Heart left ventricle (tissue), 16 donors: ENCODE measurements at places on chromosomes 7 and 10. TPM values are rescaled to one million over a fixed set of nuclear protein-coding genes. Genes with fewer than 3 reads are reported as not detected.

The KIF5B gene
- 108 TPM for total RNA-seq

The TRIL gene
- total RNA-seq = 3.2 TPM

The ABCA13 gene
- 0.04 TPM for total RNA-seq

GRCh38 chr10:89371987-89372386 lies 5.9 kb upstream of the IFIT1B start:
- H3K27ac ChIP-seq = no peak overlapping the region
- H3K27me3 ChIP-seq = no peaks in the 10 kb centered on the region
- H3K4me1 ChIP-seq = peaks cover 38% of the 10 kb centered on the region
- DNase-seq = no peak

DNA sequence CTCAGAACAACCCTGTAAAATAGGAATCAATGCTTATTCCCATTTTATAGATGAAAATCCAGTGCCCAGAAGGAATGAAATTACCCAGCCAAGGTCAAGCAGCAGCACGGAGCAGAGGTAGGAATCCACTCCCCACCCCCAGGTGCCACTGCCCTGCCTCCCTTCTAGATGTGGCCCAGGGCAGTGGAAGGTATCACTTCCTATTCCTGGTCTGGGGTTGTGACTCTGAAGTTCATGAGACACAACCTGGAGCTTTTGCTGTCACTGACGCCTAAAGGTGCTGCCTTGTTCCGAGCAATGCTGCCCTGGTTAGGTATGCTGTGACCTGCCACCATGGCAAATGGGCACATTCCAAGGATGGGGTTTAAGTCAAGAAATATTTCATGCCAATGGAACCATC lies 53.6 kb downstream of the PIK3AP1 start:
- no peak overlapping the region for H3K27ac ChIP-seq
- DNase-seq = no peak

GRCh38 chr7:28856656-28857055 lies 101.5 kb downstream of the TRIL start:
- no peaks in the 10 kb centered on the region for H3K36me3 ChIP-seq
- no peak overlapping the region for H3K27ac ChIP-seq
- H3K4me3 ChIP-seq = no peak overlapping the region

DNA sequence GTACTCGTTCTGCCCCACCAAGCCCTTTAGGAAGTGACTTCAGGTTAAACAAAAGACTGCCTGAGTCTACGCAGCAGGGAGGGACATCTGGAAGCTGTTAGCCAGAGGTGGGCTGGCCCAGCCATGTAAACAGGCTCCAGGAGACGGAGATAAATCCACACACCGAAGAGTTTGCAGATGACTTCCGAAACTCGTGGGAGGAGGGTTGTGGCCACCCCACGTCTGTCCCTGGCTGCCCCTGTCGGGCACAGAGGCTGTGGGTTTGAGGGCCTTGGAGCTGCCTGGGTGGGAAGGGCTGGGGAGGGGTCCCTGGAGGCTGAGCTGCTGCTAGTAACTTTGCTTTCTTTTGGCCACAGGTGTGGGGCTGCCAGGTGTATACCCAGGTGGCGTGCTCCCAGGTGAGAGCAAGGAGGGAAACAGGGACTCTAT lies 15.6 kb downstream of the ELN start:
- no peak overlapping the region for H3K4me3 ChIP-seq
- no peaks in the 10 kb centered on the region for H3K36me3 ChIP-seq
- H3K4me1 ChIP-seq = no peaks in the 10 kb centered on the region

- H3K4me1 ChIP-seq = peaks cover 19% of the 10 kb centered on the region
- H3K36me3 ChIP-seq = no peaks in the 10 kb centered on the region
- no peak overlapping the region for H3K4me3 ChIP-seq
- no peak for DNase-seq
Measured at GRCh38 chr7:7750571-7751242, 32.3 kb upstream of the RPA3 start.

DNA sequence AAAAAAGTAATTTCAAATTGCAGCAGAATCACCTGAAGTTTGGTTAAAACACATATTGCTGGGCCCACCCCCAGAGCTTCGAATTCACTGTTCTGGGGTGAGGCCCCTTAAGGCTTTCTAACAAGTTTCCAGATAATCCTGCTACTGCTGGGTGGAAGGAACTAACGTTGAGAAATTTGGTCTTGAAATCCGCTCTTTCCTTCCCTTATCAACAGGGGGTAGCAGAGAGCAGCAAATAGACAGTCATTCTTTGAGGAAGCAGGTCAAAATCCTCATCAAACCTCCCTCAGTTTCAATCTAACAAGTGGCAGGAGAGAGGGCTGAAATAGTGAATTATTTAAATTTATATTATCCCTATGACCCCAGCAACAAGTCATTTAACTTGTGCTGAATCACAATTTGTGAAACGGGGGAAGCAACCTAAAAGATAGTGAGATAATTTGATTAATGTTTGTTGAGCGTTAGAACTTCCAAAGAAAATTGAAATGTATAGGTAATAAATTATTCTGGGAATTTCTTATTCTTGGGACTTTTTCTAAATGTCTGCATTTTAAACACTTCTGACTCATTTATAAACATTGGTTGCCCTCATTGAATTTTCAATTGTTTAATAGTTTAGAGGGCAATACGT lies 21.7 kb upstream of the MALSU1 start:
- H3K4me1 ChIP-seq = no peaks in the 10 kb centered on the region
- no peak overlapping the region for H3K4me3 ChIP-seq
- no peak for DNase-seq
- H3K27ac ChIP-seq = no peak overlapping the region

DNA sequence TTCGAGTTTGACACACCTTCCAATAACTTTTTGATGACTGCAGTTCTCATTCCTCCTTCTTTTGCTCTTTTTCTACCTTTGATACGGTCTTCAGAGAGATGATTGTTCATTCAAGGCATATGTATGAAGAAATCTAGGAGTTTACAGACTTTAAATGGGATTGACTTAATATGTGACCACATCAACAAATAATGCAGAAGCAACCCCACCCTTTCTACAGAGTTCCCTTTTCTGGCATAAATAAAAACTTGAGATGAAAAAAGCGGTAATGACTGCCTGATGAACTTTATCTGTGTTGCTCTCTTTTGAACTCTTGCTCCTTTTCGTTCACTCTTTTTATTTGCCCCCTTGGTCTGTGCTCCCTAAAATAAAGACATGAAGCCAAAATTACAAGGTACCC lies 161.7 kb downstream of the C7orf25 start:
- no peaks in the 10 kb centered on the region for H3K27me3 ChIP-seq
- no peak overlapping the region for H3K4me3 ChIP-seq
- no peaks in the 10 kb centered on the region for H3K4me1 ChIP-seq
- H3K27ac ChIP-seq = no peak overlapping the region
- DNase-seq = no peak
- H3K36me3 ChIP-seq = no peaks in the 10 kb centered on the region

- H3K4me1 ChIP-seq = peaks cover 7% of the 10 kb centered on the region
- H3K4me3 ChIP-seq = no peak overlapping the region
- H3K27ac ChIP-seq = no peak overlapping the region
- no peaks in the 10 kb centered on the region for H3K27me3 ChIP-seq
- DNase-seq = no peak
Measured at GRCh38 chr7:107501593-107501992, 31.7 kb downstream of the GPR22 start.

DNA sequence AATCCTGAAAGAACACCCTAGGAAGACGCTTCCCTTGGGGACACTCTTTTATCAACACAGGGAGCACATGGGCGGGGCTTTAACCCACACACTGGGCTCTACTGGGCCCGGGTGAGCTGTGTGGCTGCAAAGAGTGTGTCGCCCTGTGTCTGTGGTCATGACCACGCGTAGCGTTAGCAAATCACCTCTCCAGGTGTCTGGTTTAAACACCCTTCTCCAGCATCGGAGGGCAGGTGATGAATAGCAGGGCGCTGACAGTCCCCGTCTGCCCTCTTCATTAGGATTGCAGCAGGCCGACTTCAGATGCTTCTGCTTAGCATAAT lies 127.7 kb downstream of the ADARB2 start:
- no peaks in the 10 kb centered on the region for H3K4me1 ChIP-seq
- no peak for DNase-seq
- peaks cover 56% of the 10 kb centered on the region for H3K27me3 ChIP-seq
- H3K27ac ChIP-seq = no peak overlapping the region

GRCh38 chr10:16856567-16856966 lies 39.3 kb upstream of the RSU1 start:
- H3K27me3 ChIP-seq = no peaks in the 10 kb centered on the region
- H3K4me3 ChIP-seq = no peak overlapping the region
- no peaks in the 10 kb centered on the region for H3K36me3 ChIP-seq
- no peak overlapping the region for H3K27ac ChIP-seq

DNA sequence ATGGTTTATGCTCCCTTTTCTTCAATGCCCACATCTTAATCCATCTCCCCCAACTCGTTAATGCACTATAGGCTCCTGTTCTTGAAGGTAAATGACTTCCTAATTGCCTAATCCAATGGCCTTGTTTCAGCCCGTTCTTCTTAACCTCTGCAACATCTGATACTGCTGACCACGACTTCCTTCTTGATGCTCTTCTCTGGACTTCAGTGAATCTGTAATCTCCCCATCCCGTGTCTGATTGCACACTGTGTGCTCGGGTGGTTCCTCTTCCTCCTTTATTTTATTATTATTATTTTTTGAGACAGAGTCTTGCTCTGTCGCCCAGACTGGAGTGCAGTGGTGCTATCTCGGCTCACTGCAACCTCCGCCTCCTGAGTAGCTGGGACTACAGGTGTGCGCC lies 58.9 kb downstream of the HIPK2 start:
- H3K36me3 ChIP-seq = peaks cover 16% of the 10 kb centered on the region
- no peaks in the 10 kb centered on the region for H3K27me3 ChIP-seq
- DNase-seq = no peak
- H3K27ac ChIP-seq = no peak overlapping the region

DNA sequence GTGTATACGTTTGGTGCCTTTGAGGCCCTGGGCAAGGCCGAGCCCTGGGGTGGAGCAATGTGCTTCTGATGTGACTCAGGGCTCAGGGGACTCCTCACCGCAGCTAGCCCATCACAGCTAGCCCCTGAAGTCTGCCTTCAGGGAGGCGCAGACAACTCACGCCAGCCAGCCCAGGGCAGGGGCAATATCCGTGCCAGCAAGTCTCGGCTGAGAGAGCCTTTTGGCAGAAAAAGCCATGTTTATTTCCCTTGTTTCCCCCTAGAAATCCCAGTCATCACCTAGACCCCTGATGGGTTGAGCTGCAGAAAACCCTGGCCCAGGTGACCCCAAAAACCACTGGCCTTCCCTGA lies 90.4 kb downstream of the CHST15 start:
- no peak overlapping the region for H3K4me3 ChIP-seq
- no peaks in the 10 kb centered on the region for H3K27me3 ChIP-seq
- H3K27ac ChIP-seq = peak overlapping the region; percentile 84
- no peak for DNase-seq
- H3K36me3 ChIP-seq = no peaks in the 10 kb centered on the region
